ENCODE measurements at places on chromosomes 4 and X. TPM values are rescaled to one million over a fixed set of nuclear protein-coding genes. Genes with fewer than 3 reads are reported as not detected.

DNA sequence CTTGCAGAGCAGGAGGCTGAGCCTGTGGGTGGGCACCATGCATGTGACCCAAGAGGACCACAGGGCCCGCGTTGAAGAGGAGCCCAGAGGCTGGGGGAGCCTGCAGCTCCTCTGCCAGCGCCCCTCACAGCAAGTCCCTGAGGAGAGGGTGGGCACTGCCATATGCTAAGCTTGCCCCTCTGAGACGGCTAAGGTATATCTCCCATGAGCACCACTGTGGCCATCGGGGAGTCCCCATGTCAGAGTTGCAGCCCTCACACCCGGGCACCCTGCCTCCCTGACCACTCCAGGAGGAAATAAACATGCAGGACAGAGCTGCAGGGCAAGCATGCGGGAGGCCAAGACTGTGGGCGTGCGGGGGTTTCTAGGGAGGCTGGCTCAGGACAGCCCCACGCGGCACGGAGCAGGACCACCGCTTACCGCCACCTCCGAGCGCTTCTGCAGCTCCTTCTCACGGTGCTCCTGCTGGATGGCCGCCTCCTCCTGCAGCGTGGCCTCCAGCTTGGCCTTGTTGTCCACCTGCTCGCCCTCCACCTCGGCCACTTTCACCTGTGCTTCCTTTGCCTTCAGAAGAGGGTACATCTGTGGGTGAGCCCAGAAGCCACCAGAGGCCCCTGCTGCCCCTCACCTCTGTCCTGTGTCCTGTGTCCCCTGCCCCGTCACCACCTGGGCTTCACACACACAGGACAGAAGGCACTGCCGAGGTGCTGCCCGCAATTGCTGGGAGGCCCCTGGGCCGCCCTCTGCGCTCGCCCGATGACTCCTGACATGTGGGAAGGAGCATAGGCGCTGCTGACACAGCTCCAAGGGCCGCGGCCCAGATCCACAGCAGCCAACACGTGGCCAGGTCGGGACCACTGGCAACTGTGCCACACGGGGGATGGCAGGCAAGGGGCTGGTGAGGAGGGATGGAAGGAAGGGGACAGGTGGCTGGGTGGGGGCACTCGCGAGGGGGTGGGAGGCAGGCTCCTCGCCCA lies 29.8 kb downstream of the FGFR3 start:
- no peak for DNase-seq
- H3K4me3 ChIP-seq, result no peak overlapping the region
- peaks cover 82% of the 10 kb centered on the region for H3K36me3 ChIP-seq
- H3K4me1 ChIP-seq, result no peaks in the 10 kb centered on the region

DNA sequence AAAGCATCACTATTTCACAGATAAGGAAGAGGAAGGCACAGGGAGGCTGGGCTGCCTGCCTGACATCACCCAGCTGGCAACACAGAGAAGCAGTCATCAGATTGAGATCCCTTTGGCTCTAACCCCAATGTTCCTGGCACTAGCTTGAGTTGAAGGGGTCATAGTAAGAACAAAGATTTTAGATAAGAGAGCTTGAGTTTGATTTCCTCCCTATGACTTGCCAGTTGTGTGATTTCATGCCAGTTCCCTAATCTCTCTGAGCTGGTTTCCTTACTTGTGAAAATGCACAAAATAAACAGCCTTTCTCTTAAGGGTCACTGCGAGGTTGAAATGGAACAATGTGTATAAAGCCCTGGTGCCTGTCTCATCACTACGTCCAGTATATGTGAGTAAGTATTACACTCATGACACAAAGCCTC lies 475.4 kb upstream of the HS3ST1 start:
- H3K36me3 ChIP-seq, result no peaks in the 10 kb centered on the region
- no peak overlapping the region for H3K4me3 ChIP-seq
- DNase-seq, result no peak
- H3K27ac ChIP-seq, result no peak overlapping the region
- H3K4me1 ChIP-seq, result no peaks in the 10 kb centered on the region
- H3K27me3 ChIP-seq, result no peaks in the 10 kb centered on the region

Gene AFF2
- 6.0 TPM for total RNA-seq

- no peaks in the 10 kb centered on the region for H3K27me3 ChIP-seq
- no peaks in the 10 kb centered on the region for H3K36me3 ChIP-seq
- H3K27ac ChIP-seq, result no peak overlapping the region
- DNase-seq, result no peak
- H3K4me3 ChIP-seq, result no peak overlapping the region
- H3K4me1 ChIP-seq, result no peaks in the 10 kb centered on the region
These were observed 582.3 kb upstream of the DIPK2B start for GRCh38 chrX:45783002-45783401.

Gene CENPE
- total RNA-seq, result 2.8 TPM

GRCh38 chr4:56666279-56666678 lies 14.8 kb downstream of the HOPX start:
- H3K4me1 ChIP-seq, result no peaks in the 10 kb centered on the region
- peaks cover 3% of the 10 kb centered on the region for H3K27me3 ChIP-seq
